RPMI7951 (cell line): ENCODE measurements at places on chromosomes 6 and 20. TPM values are rescaled to one million over a fixed set of nuclear protein-coding genes. Genes with fewer than 3 reads are reported as not detected.

DNA sequence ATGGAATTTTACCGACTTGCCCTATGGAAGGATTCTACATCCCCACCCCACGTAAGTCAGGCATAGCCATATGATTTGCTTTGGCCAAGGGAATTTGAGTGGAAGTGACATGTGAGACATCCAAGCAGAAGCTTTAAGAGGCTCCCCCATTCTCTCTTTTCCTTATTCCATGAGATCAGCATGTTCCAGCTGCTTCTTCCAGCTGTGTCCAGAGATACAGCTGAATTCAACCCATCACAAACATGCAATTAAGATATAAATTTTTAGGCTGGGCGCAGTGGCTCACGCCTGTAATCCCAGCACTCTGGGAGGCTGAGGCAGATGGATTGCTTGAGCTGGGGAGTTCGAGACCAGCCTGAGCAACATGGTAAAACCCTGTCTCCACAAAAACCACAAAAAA lies 16.0 kb upstream of the YWHAB start:
- no peak for DNase-seq

DNA sequence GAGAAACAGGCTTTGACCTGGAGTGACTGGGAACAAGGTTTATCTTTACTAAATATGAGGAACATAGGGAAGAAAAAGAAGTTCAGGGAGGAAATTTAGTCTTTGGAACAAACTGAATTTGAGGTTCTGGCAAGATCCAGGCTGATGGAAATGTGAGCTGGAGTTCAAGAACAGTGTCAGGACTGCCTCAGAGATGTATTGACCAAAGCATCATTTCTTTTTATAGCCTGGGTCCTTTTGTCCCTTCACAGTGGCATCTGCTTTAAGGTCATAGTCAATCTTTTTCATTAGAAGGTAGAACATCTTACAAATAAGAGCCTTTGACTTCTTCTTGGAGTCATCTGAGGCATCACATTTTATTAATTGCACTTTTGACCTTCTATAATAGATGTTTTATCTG lies 326.5 kb upstream of the QKI start:
- DNase-seq: no peak

DNA sequence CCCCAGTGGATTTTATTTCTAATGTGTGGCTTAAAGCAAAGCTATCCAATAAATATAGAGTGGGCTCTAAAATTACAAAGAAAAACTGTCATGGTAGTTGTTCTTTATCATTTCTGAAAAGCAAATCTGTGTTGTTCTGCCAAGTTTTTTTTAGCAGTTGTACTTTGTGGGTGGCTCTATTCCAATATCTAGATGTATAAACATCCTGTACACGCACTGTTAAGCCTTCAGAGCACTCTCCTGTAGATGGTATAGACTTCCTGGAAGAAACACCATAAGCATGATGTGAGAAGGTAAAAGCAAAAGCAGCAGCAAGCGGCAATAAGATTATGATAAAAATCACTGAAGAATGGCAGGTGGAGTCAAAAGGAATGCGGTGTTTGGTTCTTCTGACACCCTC lies 21.5 kb upstream of the TMEM30A start:
- no peak for DNase-seq

DNA sequence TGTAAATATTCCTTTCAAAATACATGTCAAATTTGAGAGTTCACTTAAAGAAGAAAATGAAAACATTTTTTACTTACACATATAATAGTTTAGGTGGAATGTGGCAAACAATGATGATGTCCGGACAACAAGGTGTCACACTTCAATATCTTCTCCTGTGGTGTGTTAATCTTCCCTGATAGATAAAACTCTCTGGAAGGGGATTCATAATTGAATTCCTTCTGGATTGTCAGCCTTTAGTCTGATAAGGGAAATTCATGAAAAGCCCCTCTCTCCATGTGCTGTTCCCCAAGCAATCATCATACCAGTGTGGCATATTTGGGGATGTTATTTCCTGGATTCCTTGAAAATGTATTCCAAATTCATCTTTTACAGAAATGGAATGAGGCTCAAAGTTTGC lies 971 bp upstream of the SERINC3 start:
- no peak for DNase-seq

GRCh38 chr6:146110990-146111389 lies 82.1 kb downstream of the GRM1 start:
- no peak for DNase-seq

- DNase-seq: peak; percentile 27
These were observed 84.6 kb downstream of the PHACTR1 start for GRCh38 chr6:12801141-12801540.

The ZNF337 gene
- total RNA-seq: 10.7 and 12.3 TPM in 2 replicates

The C20orf141 gene
- total RNA-seq: not detected in 2 replicates

DNA sequence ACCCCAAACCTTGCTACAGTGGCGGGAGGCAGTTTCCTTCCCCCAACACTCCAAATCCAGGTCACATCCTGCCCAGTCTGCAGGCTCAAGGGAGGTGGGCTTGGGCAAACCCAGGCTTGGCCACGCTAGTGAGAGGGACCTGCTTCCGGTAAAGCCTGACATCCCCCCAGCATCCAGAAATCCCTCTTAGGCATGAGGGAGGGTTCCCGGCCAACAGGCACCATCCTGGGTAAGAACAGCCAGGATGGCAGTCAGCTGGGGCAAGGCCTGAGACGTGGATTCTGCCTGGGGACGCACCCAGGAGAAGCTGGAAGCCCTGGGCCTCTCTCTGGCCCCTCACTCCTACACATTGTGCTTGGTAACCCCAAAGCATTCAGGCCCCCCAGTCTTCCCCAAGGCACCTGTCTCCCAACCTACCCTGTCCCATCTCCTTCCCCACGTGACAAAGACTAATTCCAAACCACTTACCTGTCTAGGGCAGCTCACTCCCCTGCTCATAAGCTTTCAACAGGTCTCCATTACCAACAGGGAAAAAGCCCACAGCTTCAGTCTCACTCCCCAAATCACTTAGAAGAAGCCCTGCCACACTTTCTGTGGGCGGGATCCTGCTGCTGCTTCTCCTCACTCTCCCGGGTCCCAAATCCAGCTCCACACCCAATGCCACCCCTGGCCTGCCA lies 2.1 kb downstream of the C20orf144 start:
- no peak for DNase-seq

- peak; percentile 18 for DNase-seq
These were observed 317.8 kb downstream of the CENPW start for GRCh38 chr6:126657561-126658175.

The CASS4 gene
- 2.2 and 2.5 TPM in 2 replicates for total RNA-seq

The TAP1 gene
- total RNA-seq: 84.7 and 93.7 TPM in 2 replicates

- no peak for DNase-seq
These were observed 164.2 kb upstream of the AKAP12 start for GRCh38 chr6:151075527-151075926.

The NKX2-4 gene
- not detected in 2 replicates for total RNA-seq

- no peak for DNase-seq
These were observed 524.5 kb downstream of the CD83 start for GRCh38 chr6:14642136-14642505.

DNA sequence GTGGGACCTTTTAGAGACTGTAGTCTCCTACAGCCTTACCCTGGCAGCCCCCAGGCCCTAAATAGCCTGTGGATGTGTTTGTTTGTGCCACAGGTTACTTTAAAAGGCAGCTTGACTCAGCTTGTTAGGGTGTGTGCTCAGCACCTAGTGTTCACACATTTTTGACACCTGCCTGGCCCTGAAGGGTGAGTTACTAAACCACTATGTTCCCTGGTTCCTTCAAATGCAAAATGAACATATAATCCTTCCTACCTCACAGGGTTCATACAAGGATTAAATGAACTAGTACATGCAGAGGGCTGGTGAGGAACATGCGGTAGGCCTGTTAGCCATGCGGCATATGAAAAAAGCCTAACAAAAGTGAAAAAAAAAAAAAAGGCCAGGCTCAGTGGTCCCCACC lies 14.9 kb upstream of the TFAP2C start:
- DNase-seq: no peak

DNA sequence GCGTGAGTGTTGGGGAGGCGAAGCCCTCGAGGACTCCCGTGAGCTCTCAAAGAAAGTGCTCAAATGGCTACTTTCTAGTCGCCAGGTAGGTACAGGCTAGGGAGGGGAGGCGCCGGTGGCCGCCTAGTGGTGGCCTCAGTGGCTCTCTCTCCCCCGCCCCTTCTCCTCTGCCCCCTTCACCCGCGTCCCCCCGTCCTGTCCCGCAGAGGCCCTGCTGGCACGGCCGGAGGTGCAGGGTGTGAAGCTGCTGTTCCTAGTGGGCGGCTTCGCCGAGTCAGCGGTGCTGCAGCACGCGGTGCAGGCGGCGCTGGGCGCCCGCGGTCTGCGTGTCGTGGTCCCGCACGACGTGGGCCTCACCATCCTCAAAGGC lies 16.3 kb downstream of the ADISSP start:
- no peak for DNase-seq

DNA sequence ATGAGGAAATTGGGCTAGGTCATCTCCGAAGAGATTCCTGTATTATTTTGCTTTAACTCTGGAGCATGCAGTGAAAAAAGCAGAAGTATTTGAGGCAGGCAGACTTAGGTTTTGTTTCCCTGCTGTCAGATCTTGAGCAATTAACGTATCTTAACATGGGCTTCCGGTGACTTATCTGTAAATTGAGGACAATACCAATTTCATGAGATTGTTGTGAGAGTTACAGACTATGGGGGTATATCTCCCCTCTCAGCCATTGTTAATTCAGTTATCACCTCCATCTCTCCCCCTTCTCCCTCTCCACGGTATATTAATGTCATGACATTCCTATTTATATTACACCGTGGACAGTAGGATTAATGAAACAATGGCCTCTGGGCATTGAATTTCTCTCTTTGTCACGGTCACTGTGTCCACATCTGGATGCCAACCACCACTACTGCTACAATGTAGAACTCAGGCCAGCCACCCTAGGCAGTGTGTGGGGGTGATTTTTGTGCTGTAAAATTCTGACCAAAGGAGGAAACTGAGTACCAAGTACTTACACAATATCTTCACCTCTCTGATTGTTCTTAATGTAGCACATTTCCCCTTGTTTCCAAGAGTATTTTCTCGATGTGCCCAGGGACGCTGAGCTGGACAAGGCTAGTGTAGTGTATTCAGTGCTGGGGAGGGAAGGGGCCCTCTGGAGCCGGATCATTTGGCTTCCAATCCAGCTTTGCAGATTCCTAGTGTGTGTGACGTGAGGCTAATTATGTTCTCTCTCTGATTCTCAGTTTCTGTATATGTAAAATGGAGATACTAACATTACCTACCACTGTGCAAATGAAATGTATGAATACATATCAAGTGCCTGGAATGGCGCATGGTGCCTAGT lies 77.2 kb downstream of the GCNT2 start:
- peak; percentile 56 for DNase-seq

The PABPC1L gene
- 4.9 and 6.2 TPM in 2 replicates for total RNA-seq

The ECT2L gene
- total RNA-seq: not detected in 2 replicates

The SLC16A10 gene
- total RNA-seq: 0.10 TPM in 1 of 2 replicates, not detected in the other

The PRDM1 gene
- 4.7 TPM in 2 replicates for total RNA-seq

- DNase-seq: no peak
These were observed 149.5 kb upstream of the NEDD9 start for GRCh38 chr6:11381801-11382513.

DNA sequence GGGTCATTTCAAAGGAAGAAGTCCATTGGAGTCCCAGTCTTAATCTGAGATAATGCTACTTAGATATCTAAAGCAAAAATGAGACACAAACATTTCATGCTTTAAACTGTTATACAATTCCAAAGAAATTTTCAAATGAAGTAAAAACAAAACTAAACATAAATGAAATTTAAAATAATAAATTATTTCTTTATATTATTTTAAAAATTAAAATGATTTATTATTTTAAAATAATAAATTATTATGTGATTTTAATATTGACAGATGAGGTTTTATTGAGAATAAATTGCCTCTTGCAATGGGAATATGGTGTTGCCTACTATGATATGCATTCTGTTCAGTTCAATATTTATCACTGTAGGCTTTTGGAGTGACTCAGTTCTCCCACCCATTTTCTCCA lies 93.7 kb upstream of the BACH2 start:
- no peak for DNase-seq

GRCh38 chr20:29690274-29690673 lies 1567.2 kb upstream of the DEFB115 start:
- no peak for DNase-seq

DNA sequence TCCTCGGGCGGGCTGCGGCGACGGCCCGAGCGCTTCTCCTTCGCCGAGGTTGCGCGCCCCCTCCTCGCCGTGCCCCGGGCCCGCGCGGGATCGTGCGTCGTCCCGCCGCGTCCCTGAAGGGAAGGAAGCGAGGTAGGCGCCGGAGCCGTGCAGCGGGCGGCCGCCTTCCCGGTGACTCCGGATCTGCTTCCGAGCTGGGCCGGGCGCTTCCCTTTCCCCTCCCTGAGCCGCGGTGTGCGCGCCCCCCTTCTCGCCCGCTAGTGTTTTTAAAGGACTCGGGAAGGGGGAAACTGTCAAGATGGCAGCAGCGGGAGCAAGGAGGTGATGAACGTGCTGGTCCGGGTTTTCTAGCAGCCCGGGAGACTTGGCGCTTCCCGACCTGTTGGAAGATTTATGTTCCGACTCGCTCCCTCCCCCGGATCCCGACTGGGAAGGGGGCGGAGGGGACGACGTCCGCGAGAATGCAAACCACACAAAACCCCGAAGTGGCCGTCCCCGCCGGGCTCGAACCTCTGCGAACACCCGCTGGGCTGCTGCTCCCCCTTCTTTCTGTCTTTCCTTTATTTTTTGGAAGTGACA lies 744 bp upstream of the FOXO3 start:
- DNase-seq: peak; percentile 77

The MYLIP gene
- 8.3 and 10.0 TPM in 2 replicates for total RNA-seq

DNA sequence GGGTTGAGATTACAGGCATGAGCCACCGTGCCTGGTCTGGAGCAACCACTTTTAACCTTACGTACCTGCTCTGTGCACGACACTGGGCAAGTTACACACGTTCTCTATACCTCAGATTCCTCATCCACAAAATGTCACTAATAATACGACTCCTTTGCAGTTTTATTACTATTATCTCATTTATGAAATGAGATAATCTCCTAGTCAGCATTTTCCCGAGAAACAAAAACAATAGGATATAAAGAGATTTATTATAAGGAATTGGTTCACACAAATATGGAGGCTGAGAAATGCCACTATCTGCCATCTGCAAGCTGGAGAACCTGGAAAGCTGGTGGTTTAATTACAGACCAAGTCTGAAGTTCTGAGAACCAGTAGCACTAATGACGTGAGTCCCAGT lies 12.0 kb upstream of the KIF13A start:
- no peak for DNase-seq

GRCh38 chr6:36177166-36177565 lies 19.4 kb upstream of the BRPF3 start:
- DNase-seq: no peak

DNA sequence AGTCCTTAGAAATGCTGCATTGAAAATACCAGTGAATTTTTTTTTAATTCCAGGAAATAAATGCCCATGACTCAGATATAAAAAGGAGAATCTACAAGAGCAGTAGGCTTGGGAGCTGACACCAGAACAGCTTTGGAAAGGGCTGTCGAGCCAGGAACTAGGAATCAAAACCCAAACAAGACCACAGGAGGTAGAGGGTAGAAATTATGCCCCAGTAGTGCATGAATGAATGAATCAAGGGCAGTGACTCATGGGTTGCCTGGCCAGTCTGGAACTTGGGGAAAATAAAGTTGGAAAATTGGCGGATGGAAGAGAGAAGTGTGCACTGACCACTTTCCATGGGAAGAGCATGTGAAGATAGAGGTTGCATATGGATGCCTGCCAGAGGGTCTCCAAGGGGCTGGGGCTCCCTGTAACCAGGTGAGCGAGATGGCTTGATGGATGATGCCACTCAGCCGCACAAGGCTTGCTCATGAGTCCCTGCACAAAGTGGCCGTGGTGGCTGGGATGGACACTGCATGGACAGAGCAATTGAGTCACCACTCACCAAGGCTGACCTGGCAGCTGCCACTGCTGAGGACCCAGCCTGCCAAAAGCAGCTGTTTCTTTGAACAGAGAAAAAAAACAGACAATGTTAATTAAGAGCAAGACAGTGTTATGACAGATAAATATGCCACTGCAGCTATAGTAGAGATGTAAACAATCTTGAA lies 15.2 kb upstream of the MCCD1 start:
- peak; percentile 50 for DNase-seq
